Activated CD4-positive, CD25-positive, alpha-beta regulatory T cell treated with anti-CD3 and anti-CD28 coated beads, Interleukin-2, amount 50 U/mL, for 16 hours (primary cell): ENCODE measurements at places on chromosomes 11 and 22.

- no peak for DNase-seq
Observed at GRCh38 chr11:75069473-75069872, 27.2 kb downstream of the OR2AT4 start.

DNA sequence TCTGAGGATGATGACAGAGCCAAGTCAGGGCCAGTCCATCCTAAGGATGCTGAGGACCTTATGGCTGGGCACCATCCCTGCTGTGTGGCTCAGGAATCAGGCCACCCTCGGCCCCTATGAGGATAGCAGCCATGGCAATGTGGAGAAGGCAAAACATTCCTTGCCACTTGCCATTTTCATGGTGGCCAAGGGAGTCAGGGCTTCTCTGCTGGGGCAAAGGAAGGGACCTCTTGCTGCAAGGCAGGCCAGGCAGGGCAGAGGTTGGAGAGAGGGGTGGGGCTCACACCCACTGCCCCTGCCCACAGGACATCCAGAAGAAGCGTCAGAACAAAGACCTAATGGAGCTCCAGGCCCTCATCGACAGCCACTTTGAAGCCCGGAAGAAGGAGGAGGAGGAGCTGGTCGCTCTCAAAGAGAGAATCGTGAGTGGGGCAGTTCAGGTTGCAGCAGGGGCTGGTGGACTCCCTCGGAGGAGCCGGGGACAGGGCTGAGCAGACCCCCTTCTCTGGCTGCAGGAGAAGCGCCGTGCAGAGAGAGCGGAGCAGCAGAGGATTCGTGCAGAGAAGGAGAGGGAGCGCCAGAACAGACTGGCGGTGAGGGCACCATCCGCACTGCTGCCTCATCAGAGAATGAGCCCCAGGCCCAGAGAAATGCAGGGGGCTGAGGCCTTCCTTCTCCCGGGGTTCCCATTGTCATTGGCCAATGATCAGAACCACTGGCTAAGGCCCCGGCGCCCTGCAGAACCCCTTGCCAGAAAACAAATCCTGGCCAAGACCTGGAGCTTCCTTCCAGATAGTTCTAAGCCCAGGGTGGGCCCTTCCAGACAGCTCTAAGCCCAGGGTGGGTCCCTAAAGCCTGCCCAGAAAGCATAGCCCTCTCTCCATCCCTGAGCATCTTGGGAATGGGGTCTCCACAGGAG is 13.5 kb upstream of the MRPL23 start:
- DNase-seq: no peak

DNA sequence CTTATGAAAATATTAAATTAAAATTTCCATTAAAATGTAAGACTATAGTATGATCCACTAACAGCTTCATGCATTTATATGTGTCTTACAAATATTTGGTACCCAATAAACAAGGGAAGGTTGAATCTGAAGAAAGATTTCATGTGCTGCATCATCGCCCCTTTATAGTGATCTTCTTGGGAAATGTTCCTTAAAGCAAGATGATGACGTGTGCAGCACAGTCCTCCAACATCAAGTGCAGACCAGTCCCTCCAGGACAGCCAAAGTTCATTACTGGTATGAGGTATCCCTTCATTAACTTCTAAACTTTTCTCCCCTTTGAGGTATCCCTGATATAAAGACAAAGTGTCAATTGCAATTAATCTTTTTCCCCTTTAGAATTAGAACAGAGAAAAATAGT is 567.0 kb downstream of the METTL15 start:
- DNase-seq: no peak

- DNase-seq: no peak
Observed at GRCh38 chr11:429391-429790, 12.4 kb downstream of the ANO9 start.

GRCh38 chr11:119099711-119100110 is 1.9 kb downstream of the DPAGT1 start:
- DNase-seq: no peak

GRCh38 chr11:69700278-69701140 is 3.3 kb downstream of the FGF19 start:
- DNase-seq: no peak

- no peak for DNase-seq
Observed at GRCh38 chr11:69537855-69538640, 56.6 kb downstream of the LINC01488 start.

GRCh38 chr22:37566903-37567798 is 6.9 kb downstream of the CDC42EP1 start:
- peak; percentile 81 for DNase-seq

DNA sequence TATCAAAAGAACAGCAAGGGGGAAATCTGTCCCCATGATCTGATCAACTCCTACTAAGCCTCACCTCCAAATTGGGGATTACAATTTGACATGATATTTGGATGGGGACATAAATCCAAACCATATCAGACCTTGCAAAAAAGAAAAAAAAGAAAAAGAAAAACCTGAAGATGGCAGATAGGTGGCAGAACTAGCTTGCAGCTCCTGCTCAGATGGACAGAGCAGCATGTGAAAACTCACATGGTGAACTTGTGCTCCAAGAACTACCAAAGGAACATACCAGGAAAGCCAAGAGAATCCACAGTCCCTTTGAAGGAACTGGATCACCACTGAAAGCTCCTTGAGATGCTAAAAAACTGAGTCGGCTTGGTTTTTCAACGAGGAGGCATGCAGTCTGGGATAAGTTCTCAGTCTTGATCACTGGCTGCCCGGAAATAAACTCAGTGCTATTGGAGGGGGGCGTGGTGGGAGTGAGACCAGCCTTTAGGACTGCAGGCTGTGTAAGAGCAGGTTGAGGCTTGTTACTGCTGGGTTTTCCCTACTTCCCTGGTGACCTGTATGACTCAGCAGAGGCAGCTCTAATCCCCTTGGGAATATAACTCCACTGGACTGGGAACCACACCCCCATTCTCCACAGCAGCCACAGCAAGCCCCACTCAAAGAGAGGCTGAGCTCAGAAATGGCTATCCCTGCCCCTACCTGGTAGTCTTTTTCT is 358.3 kb upstream of the ARHGAP42 start:
- DNase-seq: no peak

GRCh38 chr11:63762654-63763495 is 5.7 kb downstream of the ZFTA start:
- no peak for DNase-seq

GRCh38 chr11:64590763-64591221 is at the start of gene SLC22A12:
Gene SLC22A12, plus strand, starts transcription at chr11:64591220. Its CDS starts 337 bp downstream, at chr11:64591557.
- no peak for DNase-seq

DNA sequence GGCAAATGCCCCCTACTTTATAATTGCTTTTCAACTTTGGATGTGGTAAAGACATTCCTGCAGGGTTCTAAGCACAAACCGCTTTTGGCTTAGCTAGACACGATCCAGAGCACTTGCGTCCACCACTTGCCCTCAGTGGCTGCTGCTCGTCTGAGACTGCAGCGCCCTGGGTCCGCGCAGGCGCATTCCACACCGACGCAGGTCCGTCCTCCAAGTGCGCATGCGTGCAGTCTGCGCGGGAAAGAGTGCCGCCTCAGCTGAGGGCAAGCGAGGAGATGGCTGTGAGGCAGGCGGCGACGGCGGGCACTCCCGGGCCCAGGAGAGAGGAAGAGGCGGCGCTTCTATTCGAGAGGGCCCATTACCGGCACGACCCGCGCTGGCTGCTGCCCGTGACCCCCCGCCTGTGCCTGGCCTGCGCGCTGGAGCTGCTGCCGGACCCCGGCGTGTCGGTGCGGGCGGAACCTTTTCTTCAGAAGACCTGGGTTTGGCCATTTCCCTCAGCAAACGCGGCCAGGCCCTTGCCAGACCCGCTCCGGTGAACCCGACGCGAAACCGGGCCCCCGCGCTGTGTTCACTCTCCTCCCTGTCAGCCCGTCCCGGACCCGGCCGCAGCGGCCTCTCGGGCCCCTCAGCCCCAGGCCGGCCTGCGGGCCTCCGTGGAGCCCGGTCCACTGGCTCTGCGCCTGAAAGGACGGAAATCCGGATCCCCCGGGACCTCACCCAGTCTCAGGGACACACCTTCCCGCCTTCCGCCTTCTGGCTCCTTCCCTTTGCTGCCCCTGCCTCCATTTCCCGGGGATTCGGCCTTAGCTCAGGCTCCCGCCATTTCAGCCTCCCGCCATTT is at the start of gene MEI1:
Gene MEI1, plus strand, starts transcription at position 240 of the 844 bp plus-strand sequence. Its CDS starts 36 bp downstream, at position 276.
- peak; percentile 86 for DNase-seq
